NCI-H748 treated with DMSO at 0.1 percent for 48 hours (cell line): ENCODE measurements at places on chromosomes 7 and 10.

DNA sequence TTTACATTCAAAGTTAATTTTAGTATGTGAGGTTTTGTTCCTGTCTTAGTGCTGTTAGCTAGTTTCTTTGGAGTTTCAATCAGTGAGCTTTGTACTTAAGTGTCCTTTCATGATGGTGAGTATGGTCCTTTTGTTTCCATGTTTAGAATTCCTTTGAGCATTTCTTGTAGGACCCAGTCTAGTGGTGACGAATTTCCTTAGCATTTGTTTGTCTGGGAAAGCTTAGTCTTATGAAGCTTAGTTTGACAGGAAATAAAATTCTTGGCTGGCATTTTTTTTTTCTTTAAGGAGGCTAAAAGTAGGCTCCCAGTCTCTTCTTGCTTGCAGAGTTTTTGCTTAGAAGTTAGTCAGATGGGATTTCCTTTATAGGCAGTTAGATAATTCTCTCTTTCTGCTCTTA, 209.2 kb upstream of the SEMA3C start:
- no peak for DNase-seq

DNA sequence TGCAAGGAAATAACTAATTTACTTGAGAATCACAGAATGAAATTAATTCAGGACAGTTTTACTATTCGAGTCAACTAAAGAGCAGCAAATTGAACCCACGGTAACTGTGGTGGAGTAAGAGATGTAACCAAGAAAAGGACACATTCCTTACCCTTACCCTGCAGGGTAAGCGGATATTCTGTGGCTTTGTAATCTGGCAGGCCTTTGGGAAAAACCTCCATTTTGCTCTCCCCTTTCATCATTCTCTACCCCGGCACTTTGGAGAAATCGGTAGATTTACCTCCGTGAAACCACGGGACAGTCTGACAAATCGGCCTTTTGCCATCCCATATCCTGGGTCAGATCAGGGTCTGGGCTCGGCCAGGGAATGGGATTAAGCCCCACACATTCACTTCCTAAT, 18.4 kb downstream of the RCC1L start:
- no peak for DNase-seq

- DNase-seq: no peak
Observed at GRCh38 chr10:76640806-76641205, 996.8 kb downstream of the KCNMA1 start.

DNA sequence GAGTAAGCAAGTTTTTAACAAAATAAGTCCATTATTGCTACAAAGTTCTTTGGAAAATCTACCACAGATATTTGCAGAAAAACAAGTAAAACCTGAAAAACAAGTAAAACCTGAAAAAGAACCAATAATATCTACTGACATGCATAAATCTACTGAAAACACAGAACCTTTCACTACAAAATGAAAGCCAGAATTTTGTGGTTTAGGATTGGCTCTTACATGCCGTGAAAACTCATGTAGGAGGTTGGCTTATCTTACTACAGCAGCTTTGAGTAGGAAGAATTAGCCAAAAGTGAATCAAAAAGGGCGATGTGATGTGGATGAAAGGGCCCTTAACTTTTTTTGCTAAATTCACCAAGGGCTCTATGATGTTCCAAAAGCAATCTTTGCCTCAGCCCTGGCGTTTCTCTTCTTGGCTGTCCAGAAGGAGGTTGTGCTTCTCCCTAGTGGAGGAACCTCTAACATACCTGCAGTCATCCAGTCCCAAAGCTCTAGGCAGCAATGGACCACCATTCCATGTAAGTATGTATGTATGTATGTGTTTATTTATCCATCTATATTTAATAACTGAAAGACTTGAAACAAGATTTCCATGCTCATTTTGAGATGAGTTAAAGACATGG, 93.5 kb upstream of the ZNF804B start:
- DNase-seq: no peak

DNA sequence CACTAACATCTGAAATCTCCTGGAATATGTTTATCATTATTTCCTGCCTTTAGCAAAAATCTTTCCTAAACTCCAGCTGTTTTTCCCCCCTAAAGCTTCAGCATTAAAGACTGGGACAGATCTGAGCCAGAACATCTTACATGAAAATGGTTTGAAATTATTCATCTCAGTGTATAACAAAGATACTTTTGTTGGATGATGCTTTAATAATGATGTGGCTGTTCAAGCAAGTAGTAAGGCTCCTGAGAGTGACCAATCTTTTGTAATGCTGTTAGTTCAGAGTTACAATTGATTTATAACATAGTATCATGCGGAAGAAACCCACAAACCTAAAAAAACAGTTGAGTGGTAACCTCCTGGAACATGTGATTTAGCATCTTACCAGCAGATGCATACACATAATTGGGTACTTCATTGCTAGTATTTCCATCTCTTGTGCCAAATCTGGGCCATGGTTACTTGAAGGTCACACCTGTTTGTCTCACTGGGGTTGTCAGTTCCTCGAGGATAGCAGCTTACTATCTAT, 1.5 kb downstream of the BZW2 start:
- DNase-seq: no peak

DNA sequence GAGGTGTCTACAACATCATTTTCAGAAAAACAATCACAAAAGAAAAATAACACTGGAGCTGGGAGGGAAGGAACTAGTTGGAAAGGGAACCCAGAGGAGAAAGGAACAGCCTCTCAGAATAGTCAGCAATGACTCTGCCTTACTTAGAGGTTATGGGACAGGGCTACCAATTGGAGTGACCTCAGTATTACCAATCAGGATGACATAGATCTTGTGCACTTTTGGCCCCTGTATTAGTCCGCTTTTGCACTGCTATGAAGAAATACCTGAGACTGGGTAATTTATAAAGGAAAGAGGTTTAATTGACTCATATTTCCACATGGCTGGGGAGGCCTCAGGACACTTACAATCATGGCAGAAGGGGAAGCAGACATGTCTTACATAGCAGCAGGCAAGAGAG, 99.7 kb upstream of the SDK1 start:
- DNase-seq: no peak

DNA sequence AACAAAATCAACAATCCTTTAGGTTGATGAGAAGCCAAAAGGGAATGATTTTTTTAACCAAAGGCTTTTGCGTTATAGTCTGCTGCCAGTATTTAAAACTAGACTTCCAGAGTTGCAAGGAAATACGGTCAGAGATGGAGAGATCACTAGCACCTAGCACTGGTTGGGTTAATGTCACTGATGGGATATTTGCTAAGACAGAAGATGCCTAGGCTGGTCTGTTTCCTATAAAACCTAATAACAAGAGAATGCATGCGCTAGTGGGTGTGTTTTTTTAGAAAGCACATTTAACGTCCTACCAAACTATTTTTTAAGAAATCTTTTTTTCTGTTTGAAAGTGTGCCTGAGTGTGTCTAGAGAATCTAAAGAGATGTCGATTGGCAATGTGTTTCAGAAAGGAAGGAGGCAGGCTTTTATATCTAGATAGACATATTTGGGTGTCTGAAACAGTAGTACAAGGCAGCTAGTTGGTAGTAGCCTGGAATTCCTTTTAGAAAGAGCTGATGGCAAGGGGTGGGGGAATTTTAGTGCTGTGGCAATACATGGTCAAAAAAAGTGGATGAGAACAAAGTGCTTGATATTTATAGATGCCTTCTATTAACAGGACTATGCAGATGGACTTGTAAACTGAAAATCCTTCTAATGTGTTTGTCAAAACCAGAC, 863 bp downstream of the CALD1 start:
- no peak for DNase-seq

- DNase-seq: no peak
Observed at GRCh38 chr10:88744002-88744401, 15.8 kb upstream of the LIPN start.

- DNase-seq: no peak
Observed at GRCh38 chr7:15854841-15855524, 168.5 kb upstream of the MEOX2 start.

DNA sequence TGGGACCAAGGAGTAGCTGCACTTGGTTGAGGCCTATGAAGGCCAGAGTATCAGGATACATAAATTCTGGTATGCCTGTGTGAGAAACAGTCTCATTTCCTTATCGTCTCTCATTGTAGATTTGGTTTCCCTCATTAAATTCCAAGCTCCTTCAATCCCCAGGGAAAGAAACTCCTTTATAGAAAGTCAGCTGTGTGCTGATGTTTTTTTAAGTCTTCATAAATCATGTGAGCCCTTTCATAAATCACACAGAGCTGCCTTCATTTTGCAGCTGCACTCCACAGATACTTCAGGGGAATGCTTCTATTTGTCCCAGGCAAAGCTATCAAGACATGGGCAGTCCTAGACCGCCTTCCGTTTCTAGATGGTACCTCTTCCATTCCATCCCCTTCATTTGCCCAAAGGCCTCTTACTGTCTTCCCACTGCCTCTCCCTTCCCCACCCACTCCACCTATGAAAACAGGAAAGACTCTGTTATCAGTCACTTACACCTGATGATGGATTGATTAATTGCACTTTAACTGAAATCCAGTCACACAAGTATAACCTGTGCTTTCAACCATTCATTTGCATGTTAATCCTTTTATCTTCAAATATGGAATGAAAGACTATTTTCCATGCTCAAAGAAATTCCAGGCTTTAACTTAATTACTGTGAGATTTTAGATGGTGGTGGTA, 290.2 kb downstream of the C7orf25 start:
- no peak for DNase-seq

DNA sequence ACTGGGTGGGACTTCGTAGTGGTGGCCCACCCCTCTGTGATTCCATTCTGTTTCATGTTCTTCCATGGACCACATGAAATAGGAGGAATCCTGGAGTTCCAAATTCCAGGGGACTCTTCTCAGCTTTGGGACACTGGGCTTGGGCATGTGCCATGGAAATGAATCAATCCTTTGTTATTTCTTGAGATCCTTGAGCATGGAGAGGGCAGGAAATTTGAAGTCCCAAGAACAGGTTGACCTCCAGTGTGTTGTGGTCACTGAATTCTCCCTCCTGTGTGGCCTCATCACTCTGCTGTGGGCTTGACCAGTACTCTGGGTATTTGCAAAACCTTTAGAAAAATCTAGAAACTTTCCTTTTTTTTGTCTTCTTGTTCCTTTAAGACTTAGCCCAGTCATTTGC, 22.7 kb downstream of the TACR2 start:
- no peak for DNase-seq

DNA sequence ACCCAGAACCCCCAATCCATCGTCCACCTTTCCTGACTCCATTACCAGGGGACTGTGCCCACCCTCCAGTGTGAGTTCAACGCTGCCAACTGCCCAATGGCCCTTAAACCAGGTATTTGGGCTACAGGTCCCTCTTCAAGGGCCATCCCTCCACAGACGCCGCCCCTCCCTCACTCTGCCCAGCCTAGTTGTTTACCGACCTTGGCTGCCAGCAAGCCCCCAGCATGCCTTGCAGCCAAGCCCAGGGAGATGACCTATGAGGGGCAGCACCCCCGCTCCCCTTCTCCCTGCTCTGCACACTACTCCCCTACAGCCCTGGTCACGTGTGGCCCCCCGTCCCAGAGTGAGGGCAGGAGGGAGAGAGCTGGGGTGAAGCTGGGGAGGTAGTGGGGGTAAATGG, 147.3 kb downstream of the GRID1 start:
- no peak for DNase-seq

- DNase-seq: no peak
Observed at GRCh38 chr10:107409522-107409921, 245.0 kb upstream of the SORCS1 start.

DNA sequence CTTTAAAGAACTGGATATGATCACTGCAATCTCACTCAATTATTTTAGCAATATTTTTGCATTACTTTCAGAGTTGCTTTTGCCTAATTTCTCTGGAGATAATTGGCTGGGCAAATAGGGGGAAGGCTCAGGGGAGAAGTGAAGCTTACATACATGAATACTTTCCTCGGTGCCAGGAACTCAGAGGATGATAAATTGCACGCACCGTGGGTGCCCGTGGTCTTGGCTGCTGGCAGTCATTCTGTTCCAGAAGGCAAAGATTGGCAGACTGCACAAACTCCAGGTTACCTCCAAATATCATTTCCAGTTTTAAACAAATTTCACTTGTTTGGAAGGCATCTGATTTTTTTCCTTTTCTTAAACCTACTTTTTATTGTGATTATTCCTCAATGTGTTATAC, 197.8 kb upstream of the TMEM72 start:
- DNase-seq: no peak

- DNase-seq: no peak
Observed at GRCh38 chr10:123964953-123965352, 73.3 kb upstream of the CPXM2 start.

DNA sequence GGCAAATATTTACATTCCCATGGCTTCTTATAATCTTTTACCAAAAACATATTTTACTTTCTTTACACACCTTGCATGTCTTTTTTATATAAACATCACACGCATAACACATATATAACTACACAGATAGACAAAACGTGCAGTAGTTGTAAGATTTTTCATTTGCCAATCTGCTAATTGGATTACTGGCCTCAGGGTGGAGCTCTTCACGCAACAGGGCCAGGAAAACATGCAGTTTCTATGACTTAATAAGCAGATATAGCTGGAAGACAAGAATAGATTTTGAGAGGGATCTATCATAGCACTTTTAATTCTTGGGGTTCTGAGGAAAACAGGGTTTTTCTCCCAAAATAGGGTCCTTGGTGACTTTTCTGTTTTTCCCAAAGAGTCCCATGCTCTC, 12.7 kb downstream of the ACADSB start:
- DNase-seq: no peak

DNA sequence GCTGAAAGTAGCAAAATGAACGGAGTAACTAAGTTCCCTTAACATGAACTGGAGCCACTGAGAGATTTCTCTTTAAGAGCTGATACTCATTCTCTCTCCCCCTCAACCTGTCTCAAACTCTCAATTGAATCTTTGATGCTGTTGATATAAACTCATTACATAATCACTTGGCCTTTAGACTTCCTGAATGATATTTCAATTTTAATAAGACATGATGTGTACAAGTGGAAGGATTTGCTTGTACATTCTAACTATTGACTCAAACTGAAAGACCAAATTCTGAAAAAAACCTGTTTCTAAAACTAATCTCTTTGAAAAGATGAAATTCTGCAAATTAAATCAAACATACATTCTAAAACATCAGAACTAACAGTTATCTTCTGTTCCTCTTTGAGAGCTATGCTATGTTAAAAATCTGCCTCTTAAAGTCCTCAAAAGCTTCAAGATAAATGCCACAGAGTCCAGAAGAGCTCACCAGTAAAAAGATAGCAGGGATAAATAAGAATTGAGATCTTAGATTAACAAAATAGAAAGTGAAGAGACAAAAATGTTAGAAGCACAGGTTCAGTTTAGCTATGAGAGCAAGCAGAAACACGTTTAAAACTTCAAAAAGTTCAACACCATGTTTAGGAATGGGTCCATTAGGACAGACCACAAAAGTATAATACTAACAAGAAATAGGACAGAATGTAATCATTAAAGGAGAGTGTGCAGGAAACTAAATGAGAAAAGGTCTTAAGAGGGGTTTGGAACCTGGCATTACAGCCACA, 46.1 kb downstream of the TNPO3 start:
- DNase-seq: no peak

- no peak for DNase-seq
Observed at GRCh38 chr10:88063861-88064557, 200.6 kb downstream of the PTEN start.

GRCh38 chr10:13106387-13107045, 6.6 kb downstream of the OPTN start:
- DNase-seq: no peak
